GM23338 (cell line): ENCODE measurements at places on chromosomes 1 and 21. TPM values are rescaled to one million over a fixed set of nuclear protein-coding genes. Genes with fewer than 3 reads are reported as not detected.

FAM177B gene
- total RNA-seq: not detected in 2 replicates

GRCh38 chr1:48665708-48666407, 110.8 kb downstream of the BEND5 start:
- no peak for DNase-seq

GRCh38 chr1:93690921-93691789, 9.5 kb upstream of the BCAR3 start:
- DNase-seq: peak; percentile 20

DNA sequence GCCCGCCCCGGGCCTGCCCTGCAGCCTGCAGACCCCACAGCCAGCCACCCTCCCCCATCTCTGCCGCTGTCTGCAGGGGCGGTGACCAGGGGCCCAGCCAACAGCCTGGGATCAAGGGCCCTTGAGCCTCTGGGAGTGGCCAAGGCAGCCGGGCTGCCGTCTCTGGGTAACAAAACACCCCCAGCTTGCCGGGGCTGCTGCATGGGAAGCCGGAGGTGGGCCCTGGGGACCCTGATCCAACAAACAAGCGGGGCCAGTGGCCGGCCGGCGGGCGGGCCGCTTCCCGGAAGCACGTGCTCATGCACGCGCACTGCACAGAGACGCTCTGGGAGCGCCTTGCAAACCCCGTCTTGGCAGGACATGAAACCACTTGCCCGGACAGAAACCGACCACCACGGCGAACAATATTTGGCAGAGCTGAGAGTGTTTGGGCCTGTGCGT, 13.2 kb downstream of the MEGF6 start:
- peak; percentile 34 for DNase-seq

GRCh38 chr1:33346927-33347649, 26.2 kb upstream of the A3GALT2 start:
- DNase-seq: no peak

GRCh38 chr1:208216062-208216461, 28.1 kb downstream of the PLXNA2 start:
- no peak for DNase-seq
